ENCODE measurements at places on chromosomes 11 and 22. TPM values are rescaled to one million over a fixed set of nuclear protein-coding genes. Genes with fewer than 3 reads are reported as not detected.

GRCh38 chr22:42169055-42169469, 38.5 kb upstream of the CYP2D6 start:
- H3K27me3 ChIP-seq = no peaks in the 10 kb centered on the region
- H3K36me3 ChIP-seq = no peaks in the 10 kb centered on the region
- H3K4me3 ChIP-seq = no peak overlapping the region
- peak; percentile 68 for DNase-seq

DNA sequence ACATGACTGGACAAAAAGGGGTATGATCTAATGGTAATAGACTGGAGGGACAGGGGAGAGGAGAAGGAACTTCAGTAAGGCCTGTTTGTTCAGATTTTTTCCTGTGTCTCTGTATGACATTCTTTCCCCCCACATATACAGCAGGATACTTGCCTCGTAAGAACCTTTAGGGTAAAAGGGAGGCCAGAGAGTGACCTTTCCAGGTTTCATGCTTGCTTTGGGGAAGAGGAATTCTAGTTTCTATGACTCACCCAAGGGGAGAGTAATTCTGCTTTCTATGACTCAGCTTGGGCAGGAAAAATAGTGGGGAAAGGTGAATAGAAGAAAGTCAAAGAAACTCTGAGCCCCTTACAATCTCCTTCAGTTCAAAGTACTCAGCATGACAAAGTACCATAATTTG, 457.0 kb downstream of the DLG2 start:
- H3K36me3 ChIP-seq = no peaks in the 10 kb centered on the region
- H3K4me3 ChIP-seq = no peak overlapping the region
- H3K4me1 ChIP-seq = no peaks in the 10 kb centered on the region

DNA sequence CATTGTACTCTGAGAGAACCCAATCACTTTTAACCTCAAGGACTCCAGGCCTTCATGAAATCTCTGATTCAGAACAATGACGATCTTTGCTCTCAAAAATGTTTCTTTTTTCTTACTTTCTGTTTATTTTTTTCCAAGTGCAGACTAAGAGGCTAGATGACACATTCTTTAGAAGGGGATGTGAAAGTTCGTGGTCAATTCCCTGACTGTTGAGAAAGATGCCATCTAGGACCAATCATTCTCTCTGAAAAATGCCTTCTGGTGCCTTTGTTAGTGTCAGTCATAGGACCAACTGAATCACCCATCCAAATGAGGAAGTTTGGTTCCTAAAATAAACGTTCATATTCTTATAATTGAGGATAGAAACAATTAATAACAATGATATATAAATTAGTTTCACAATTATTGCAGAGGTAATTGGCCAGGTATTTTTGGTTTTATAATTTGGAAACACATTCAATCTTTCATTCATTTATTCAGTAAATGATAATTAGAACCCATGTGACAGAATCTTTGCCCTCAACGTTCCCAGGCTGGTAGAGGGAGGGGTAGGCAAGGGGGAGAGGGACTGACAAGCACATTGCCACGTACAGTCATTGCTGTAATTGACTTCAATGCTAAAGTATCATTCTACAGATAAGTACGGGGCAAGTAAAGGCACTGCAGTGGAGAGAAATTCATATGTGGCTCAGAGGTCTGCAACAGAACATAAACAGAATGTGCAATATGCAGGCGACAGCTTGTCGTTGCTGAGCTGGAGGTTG, 333.4 kb upstream of the MPPED2 start:
- DNase-seq = peak; percentile 69
- H3K36me3 ChIP-seq = no peaks in the 10 kb centered on the region
- H3K27ac ChIP-seq = peak overlapping the region; percentile 49
- H3K27me3 ChIP-seq = 0 out of 2 replicates have a peak, but pooled peaks cover 5% of the 10 kb centered on the region

GRCh38 chr11:17637901-17638300, 81.5 kb upstream of the MYOD1 start:
- H3K36me3 ChIP-seq = no peaks in the 10 kb centered on the region
- no peak overlapping the region for H3K27ac ChIP-seq
- DNase-seq = no peak
- H3K4me3 ChIP-seq = no peak overlapping the region
- H3K27me3 ChIP-seq = no peaks in the 10 kb centered on the region
- no peaks in the 10 kb centered on the region for H3K4me1 ChIP-seq

- no peak for DNase-seq
- H3K4me1 ChIP-seq = no peaks in the 10 kb centered on the region
- H3K36me3 ChIP-seq = no peaks in the 10 kb centered on the region
- H3K27ac ChIP-seq = no peak overlapping the region
- H3K4me3 ChIP-seq = no peak overlapping the region
These were observed 163.6 kb downstream of the NTM start for GRCh38 chr11:131533998-131534397.

DNA sequence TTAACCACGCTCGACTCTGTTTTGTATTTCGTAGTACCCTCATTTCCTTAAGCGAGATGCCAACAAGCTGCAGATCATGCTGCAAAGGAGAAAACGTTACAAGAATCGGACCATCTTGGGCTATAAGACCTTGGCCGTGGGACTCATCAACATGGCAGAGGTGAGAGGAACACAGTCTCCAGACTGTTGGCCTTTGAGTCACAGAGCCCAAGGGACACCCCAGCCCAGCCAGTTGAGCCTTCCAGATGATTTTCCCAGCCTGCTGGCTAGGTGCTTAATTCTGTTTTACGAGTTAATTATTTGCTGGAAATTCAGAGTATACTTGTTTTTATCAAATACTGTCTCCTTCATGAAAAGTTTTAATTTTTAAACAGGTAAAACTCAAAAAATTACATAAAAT, 57.3 kb upstream of the RAB1B start:
- peaks cover 12% of the 10 kb centered on the region for H3K4me1 ChIP-seq
- H3K4me3 ChIP-seq = no peak overlapping the region
- no peak overlapping the region for H3K27ac ChIP-seq
- no peaks in the 10 kb centered on the region for H3K27me3 ChIP-seq
- peaks cover 19% of the 10 kb centered on the region for H3K36me3 ChIP-seq

DNA sequence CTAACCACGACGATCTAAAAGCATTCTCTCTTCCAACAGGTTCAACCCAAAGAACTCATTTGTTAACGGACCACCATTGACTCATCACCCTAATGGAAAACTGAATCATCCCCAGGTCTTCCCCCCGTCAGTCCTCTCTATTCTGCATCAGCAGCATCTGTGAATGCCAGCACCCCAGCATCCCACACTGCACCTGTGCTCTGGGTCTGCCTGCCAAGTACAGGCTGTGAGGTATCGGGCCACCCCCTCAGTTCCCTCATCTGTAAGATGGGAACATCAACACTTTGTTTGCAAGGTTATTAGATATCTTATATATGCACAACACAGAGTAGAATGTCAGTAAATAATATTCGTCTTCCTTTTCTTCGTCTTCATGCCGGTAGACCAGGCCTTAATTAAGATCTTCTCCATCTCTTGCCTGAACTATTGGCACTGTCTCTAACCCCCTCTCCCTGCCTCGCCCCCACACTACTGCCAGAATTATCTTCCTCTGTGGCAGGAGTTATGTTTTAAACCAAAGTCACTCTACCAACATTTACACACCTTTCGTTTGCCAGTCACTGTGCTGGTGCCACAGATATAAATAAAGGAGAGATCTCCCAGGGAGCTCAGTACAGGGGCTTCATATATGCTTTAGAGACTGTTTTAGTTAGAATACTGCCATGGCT, 7.8 kb upstream of the TMPRSS4 start:
- no peaks in the 10 kb centered on the region for H3K36me3 ChIP-seq
- H3K27ac ChIP-seq = no peak overlapping the region
- H3K4me3 ChIP-seq = no peak overlapping the region

DNA sequence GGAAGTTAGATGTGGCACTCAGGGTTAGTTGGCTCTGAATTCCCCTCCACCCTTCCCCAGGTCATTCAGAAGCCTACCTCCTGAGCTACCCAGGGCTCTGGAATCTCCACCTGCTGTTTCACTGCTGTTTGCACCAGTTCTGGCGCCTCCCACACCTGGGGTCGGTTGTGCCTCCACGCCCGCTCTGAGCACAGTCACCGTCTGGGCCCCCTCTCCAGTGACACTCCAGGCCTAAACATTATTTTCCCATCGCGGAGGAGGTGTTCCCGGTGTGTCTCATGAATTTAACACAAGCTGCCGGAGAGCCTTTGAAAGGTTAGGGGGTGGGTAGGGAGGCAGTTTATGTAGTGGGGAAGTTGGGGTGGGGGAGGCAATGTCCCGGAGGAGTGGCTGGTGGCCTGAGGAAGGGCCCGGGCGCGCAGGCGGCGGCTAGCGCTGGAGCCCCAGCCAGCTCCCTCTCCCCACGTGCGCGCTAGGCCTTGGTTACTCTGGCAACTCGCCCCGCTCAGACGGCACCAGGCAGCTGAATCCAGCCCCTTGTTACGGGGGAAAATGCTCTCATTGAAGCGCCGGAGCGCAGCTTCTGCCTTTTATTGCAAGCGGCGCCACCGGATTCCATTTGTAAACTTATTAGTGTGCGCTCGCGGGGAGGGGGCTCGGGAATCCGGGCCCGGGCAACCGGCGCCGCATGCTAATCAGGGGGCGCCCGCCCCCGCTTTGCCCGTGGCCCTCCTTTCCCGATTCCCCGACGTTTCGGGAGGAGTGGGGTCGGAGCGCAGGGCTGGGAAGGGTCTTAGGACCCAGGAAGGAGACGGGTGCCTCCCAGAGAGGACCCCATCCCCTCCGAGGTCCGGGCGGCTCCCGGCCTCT, 52.4 kb downstream of the GRIK4 start:
- DNase-seq = no peak
- peaks cover 13% of the 10 kb centered on the region for H3K4me1 ChIP-seq
- H3K27me3 ChIP-seq = no peaks in the 10 kb centered on the region
- no peak overlapping the region for H3K27ac ChIP-seq
- H3K36me3 ChIP-seq = no peaks in the 10 kb centered on the region
- H3K4me3 ChIP-seq = peak overlapping the region; percentile 47

DNA sequence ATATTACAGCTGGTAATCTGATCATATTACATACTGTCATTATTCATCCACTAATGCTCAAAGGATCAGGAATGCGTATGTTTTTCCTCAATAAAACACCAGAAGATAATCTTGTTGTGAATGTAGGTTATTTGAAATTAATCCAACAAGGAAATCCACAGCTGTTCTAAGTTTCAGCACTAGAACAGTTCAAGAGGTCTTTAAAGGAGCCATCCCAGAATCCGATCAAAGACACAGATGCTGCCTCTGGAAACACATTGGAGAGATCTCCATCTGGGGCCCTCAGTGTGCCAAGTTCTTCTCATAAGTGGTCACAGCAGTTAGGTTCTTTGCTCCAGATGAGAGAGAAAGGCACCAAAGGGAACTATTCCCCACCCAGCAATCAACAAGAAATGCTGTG, 1955.1 kb upstream of the RAG2 start:
- H3K27me3 ChIP-seq = no peaks in the 10 kb centered on the region
- no peaks in the 10 kb centered on the region for H3K4me1 ChIP-seq
- H3K36me3 ChIP-seq = no peaks in the 10 kb centered on the region
- DNase-seq = no peak

- no peaks in the 10 kb centered on the region for H3K27me3 ChIP-seq
- peaks cover 5% of the 10 kb centered on the region for H3K36me3 ChIP-seq
- H3K4me3 ChIP-seq = no peak overlapping the region
- no peak overlapping the region for H3K27ac ChIP-seq
- H3K4me1 ChIP-seq = peaks cover 8% of the 10 kb centered on the region
These were observed 77.6 kb downstream of the MIAT start for GRCh38 chr22:26735019-26735409.

- no peak overlapping the region for H3K27ac ChIP-seq
- peaks cover 35% of the 10 kb centered on the region for H3K4me1 ChIP-seq
- H3K36me3 ChIP-seq = peaks cover 38% of the 10 kb centered on the region
These were observed 52.5 kb downstream of the FAR1 start for GRCh38 chr11:13720940-13721339.

- no peak overlapping the region for H3K4me3 ChIP-seq
- H3K4me1 ChIP-seq = no peaks in the 10 kb centered on the region
- H3K27ac ChIP-seq = no peak overlapping the region
- H3K27me3 ChIP-seq = peaks cover 33% of the 10 kb centered on the region
- no peaks in the 10 kb centered on the region for H3K36me3 ChIP-seq
- peak; percentile 23 for DNase-seq
These were observed 884 bp downstream of the IL10RA start for GRCh38 chr11:117986981-117987574.

The RELT gene
- 2.9 TPM for polyA plus RNA-seq

The OSM gene
- not detected for polyA plus RNA-seq

The OR52E8 gene
- polyA plus RNA-seq = not detected

The MMP27 gene
- not detected for polyA plus RNA-seq

The RAG2 gene
- polyA plus RNA-seq = not detected

The IL18 gene
- 51.9 TPM for polyA plus RNA-seq

The TLCD5 gene
- polyA plus RNA-seq = 10.6 TPM

The PRG3 gene
- polyA plus RNA-seq = not detected

The OR52N5 gene
- polyA plus RNA-seq = not detected

The LRP5 gene
- polyA plus RNA-seq = 2.1 TPM

Data from GM23248 (cell line).